ENCODE measurements at places on chromosomes 3 and 15.

GRCh38 chr3:143974271-143975238 is 2.9 kb downstream of the DIPK2A start:
- no peak for DNase-seq

GRCh38 chr3:54374214-54374852 is 252.0 kb downstream of the CACNA2D3 start:
- no peak for DNase-seq

GRCh38 chr3:190826018-190826417 is 36.5 kb downstream of the GMNC start:
- DNase-seq = no peak

DNA sequence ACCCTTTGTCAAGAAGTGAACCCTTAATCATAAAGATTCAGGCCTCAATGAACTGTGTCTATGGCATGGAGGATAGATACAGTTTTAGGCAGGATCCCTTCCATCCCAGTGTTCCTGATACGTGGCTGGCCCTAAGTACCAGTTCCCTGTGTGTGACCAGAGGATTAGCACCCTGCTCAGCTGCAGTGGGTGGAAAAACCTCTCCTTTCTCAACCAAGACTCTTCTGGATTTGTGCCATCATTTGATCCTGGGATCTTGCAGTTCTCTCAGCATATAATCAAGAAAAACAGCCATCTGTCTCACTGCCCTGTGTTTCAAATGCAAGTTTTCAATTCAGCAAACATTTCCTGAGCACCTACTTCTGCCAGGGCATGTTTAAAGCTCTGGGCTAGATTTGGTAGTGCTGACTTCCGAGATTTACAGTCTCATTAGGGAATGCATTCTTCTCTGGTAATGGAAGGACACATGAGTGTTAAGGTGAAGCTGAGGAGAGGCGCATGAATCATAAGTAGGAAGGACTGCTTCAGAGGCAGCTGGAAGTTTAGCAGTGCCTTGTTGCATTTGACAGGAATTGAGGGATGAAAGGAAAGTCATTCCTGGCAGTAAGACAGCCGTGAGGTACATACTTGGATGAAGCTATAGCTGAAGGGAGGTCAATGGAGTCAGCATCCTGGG is 388.3 kb downstream of the MFSD1 start:
- DNase-seq = no peak

GRCh38 chr3:111303760-111304159 is 232.1 kb downstream of the NECTIN3 start:
- DNase-seq = no peak

GRCh38 chr3:71640331-71640983 is 56.9 kb upstream of the FOXP1 start:
- no peak for DNase-seq

DNA sequence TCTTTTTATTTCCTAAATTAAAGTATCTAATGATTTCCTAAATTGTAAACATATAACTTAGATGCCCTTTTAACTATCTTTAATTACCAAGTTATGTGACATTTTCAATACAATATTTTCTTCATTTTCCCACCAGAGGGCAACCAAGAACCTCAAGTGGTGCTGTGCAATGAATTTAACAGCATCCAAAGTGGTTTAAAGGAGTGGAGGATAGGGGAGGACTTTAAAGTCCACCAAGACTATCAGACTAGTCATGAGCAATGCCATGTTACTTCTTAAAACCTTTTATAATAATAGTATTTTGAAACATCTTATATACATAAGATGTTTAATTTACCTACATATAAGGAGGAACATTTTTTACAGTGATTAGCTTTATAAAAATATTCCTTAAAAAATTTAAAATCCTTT is 74.4 kb downstream of the DLG1 start:
- no peak for DNase-seq

DNA sequence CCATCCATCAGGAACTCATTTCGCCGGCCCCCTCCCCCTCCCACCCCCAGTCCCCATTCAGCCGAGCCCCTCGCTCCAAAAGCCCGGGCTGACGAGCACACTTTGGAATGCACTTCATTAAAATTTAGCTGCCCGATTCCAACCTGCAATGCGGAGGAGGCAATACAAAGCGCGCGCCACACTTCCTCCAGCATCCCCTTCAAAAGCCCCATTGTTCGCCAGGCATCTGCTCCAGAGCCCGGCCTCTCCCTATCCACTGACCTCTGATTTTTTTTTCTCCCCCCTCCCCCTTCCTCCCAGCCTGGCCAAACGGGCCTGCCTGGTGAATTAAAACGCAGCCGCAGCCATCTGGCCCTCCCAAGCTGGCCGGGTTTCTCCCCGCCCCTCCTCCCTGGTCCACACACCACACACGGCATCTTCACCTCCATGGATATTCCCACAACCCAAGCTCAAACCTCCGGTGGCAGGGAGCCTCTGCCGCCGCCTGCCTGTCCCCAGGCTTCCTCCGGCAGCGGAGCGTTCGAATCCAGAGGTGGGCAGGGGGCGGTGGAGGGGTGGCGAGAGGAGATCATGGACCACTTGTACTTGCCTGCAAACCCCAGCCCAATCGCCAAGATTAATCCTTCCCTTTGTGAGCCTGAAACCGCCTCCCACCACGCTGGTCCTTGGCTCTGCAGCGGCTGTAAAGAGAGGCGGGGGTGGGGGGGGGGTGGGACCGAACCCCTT is 441.3 kb downstream of the MAGI1 start:
- no peak for DNase-seq

GRCh38 chr15:100005013-100005412 is 271.8 kb upstream of the LYSMD4 start:
- DNase-seq = no peak

- DNase-seq = no peak
Measured at GRCh38 chr3:31760654-31761053, 220.4 kb downstream of the OSBPL10 start.

DNA sequence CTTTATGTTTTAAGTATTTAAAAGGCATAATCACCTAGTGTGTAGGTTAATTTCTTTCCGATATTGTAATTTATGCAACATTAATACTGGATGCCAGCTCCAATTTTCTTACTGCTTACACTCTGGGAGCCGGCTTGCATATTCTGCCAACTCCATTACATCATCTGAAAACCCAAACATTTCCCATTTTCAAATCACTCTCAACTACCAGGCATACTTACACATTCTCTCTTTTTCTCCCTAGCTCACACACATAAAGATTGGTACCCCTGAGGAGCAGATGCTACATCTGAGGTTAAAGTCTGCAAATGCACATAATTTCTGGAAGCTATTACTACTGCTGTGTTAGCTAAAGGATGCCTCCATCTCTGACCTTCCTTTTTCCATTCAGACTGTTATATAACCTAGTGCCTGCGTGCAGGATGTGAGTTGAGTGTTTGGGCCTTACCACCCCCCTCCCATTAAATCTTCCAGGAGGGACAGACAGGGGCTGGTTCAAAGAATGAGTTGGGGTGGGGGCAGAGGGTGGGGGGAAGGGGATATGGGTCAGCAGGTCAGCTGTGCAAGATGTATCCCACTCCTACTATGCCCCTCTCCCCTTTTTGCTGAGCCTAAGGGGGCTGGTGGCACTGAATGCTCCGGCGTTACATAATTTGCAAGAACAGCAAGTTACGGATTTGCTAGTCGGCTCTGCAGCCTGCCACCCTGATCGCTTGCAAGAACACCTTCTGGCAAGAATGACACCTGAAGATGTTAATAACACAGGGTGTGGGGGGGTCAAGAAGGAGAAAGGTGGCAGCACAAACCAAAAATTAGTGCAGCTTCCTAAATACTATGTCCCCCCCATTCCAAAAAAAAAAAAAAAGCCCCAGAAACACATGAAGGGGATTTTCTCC is 2.5 kb downstream of the RORA start:
- no peak for DNase-seq

DNA sequence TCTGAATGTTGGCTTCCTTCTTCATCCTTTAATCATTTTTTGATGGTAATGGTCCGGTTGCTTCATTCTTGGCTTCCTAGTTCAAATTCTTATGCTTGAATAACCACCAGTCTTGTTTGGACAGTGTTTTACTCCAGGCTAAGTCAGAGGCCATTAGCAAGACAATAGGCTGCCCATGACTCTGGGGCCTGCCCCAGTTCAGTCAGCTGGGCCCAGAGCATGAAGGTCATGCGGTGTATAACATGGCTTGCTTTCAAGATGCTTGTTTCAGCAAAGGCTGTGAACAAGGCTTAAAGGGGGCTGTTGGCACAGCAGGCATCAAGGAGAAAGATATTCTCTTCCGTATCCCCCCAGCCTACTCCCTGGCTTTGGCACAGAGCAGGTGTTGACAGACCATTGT is 13.7 kb downstream of the TM4SF18 start:
- DNase-seq = no peak

- DNase-seq = no peak
Measured at GRCh38 chr15:50418041-50418583, 6.1 kb upstream of the USP8 start.

- no peak for DNase-seq
Measured at GRCh38 chr15:48954538-48954937, 9.2 kb downstream of the SHC4 start.

DNA sequence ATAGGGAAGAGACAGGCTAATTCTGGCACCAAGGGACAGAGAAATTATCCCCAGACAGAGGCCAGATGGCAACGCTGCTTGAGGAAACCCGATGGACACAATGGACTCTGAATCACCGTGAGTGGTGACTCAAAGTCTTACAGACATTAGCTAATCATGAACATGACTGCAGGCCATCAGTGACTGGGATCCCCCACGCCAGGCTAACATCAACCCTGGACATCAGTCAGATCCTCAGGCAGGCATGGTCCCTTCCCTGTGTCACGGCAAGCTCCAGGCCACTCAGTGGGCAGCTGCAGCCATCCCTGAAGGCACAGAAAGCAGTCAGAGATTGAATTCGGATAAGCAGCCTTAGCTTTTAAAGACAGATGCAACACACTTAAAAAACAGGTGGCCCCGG is 23.8 kb upstream of the OXTR start:
- no peak for DNase-seq

GRCh38 chr3:14539742-14540491 is at the start of gene GRIP2:
TSS of gene GRIP2 (minus strand) at chr3:14540342. CDS start at chr3:14540308, 34 bp downstream.
- DNase-seq = no peak

DNA sequence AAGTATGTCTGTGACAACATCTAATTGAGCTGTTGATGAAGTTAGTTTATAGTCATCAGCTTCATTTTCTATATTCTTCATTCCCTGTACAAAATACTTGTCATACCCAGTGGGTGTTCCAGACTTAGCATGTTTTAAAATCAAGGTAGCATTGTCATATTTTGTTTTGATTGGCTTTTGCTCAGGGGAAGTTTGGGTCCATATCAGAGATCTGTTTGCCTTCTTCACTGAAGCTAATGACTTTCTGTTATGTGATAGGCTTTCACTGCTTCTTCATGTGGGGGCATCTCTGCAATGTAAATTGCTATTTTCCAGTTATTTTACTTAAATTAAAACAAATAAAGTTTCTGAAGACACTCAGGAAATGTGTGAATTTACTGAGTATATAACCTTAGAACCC is 15.1 kb downstream of the GLCE start:
- no peak for DNase-seq

GRCh38 chr3:170044795-170045244 is 7.0 kb downstream of the GPR160 start:
- peak; percentile 72 for DNase-seq

DNA sequence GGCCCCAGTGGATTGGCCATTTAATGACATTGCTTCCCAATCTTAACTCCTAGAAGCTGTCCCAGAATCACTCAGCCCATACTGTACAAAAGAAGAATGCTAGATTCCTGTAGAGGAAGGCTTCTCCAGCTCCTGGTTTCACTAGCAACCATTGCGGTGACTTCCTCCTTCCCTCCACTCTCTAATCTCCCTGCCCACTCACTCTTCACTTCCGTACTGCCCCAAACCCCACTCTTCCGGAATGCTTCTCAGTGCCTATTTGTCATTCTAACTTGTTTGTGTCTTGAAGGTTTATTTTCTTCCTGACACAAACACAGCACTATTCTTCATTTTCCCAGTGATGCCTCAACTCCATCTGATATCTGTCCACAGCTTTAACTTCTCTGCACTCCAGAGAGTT is 97.1 kb upstream of the SPATA16 start:
- DNase-seq = peak; percentile 28

DNA sequence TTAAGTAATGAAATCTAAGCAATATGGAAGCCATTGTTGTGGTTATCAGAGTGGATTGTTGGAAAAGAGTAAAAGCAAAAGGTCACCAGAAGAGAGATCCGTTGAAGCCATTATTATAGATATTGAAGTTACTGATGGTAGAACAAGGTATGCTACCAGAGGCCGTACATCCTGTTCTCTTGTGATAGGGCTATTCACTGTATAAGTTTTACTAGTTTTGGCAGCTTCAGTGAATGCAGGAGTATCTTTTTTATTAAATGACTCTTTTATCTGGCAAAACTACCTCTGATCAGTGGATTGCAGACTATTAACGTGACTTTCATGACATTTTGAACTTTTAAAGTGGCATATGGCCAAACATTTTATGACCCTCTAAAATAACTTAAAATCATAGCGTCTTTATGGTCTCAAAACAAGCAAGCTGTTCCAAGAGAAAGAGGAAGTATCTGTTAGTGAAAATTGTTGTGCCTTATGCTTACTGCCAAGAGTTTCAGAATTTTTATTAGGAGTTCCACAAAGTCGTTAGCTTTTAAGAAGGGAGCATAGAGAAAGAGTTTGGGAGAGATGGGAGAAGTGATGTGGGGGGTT is 102.9 kb downstream of the LRRC49 start:
- DNase-seq = no peak

- no peak for DNase-seq
Measured at GRCh38 chr3:73706771-73707170, 82.0 kb upstream of the PDZRN3 start.

DNA sequence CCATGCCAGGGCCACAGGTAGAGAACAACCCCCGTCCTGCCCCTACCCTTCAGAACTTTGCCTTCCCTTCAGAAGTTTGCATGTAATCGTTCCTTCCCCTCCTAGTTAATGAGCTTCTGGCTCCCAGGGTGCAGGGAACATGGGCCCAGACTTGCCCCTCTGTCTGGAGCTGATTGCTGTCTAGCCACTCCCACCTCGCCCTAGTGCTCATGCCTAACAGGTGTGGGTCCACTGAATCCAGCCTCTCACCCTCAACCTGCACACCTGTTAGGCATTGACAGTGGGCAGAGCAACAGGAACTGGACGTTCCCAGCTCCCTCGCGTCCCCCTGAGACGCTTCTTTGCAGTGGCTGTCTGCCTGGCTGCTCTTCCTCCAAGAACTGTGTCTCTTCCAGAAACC is 40.3 kb downstream of the WNT5A start:
- DNase-seq = no peak

- DNase-seq = no peak
Measured at GRCh38 chr3:123165163-123165562, 36.6 kb upstream of the SEC22A start.

Measured in KG1 (cell line).